Activated CD4-positive, alpha-beta T cell treated with anti-CD3 and anti-CD28 coated beads for 1 hour (primary cell): ENCODE measurements at places on chromosomes 5 and 9.

GRCh38 chr5:82335806-82336205, 57.7 kb upstream of the RPS23 start:
- no peak for DNase-seq

- no peak for DNase-seq
Observed at GRCh38 chr5:149765932-149766331, 35.8 kb downstream of the PPARGC1B start.

DNA sequence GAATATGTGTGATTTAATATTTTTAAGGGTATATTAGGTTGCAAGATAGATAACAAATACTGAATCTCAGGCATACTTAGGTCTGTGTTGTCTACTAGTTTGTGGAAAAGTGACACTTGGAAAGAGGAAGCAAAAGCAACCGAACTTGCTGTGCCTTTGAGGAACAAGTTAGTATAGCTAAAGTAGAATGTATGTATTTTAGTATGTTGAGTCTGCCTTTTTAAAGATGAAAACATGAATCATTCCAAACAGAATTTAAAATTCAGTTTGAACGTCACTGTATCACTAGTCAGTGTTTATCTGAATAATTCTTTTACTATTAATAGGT, 12.9 kb downstream of the TLE4 start:
- DNase-seq, result no peak

- DNase-seq, result no peak
Observed at GRCh38 chr5:82734347-82734746, 342.8 kb downstream of the TMEM167A start.

DNA sequence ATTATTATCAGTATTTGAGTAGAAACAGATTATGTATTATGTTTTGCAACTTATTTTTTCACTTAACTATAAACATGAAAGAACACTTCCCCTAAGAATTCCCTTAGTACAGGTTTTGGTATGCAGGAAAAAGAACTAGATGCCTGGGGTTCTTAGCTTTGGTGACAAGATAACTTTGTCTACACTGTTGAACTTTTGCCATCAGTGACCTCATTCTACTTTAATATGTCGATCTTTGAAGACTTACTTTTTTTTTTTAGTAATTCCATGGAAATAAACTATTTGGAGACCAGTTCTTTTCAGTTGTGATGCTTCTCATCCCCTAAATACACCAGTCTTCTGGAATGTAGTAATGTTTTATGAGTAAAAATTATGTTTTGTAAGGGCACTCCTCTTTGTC, 34.3 kb downstream of the ZNF462 start:
- DNase-seq, result no peak

DNA sequence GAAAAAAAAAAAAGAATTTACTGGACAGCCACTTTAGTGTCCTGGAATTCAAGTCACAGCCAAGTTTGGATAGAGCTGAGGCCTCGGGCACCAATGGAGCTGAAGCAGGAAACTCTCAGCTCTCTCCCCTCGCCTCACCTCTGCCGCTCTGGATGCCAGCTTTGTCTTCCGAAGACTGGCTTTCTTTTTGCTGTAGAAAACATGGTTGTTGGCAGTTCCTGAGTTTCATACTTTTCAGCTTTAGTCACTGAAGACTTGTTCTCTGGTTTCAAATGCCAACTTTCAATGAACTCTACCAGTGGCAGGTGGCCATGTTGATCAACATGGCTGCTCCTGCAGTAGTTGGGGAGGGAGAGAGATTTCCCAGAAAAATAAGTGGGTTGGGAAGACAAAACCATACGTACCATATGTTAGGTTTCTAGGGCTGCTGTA, 142.2 kb downstream of the SNX18 start:
- no peak for DNase-seq

GRCh38 chr9:109014608-109015280, 1.4 kb upstream of the CTNNAL1 start:
- no peak for DNase-seq

GRCh38 chr9:94083384-94083783, 880 bp upstream of the PTPDC1 start:
- no peak for DNase-seq
